ENCODE measurements at places on chromosomes 13 and 19.

DNA sequence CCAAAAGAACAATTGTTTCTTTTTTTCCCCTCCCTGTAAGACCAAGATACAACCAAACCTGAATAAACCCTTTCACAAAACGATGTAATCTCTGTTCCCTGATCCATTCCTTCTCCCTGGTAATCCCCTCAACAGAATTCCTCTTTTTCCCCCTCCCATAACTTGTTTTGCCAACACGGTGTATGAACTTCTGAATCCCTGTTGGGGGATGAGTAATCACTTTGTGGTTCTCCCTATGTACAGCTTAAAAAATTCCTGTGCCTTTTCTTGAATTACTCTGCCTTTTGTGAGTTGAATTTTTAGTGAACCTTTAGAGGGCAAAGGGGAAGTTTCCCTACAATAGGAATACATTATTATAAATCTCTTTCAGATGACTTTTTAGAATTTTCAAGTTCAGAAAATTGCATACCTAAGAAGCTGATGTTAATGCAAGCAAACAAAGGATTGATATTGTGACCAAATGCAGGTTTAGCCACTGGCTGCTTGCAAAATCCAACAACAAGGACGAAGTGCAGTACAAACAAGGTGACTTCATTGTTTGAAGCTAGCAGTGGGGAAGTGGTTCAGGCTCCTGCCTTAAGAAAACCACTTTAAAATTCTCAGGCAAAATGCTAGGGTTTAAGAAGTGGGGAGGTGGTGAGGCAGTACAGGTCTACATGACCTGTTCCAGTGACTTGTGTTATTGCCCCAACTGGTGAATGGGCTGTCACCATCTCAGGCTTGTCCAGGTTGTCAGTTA, 15.0 kb upstream of the EPSTI1 start:
- DNase-seq = peak; percentile 28

DNA sequence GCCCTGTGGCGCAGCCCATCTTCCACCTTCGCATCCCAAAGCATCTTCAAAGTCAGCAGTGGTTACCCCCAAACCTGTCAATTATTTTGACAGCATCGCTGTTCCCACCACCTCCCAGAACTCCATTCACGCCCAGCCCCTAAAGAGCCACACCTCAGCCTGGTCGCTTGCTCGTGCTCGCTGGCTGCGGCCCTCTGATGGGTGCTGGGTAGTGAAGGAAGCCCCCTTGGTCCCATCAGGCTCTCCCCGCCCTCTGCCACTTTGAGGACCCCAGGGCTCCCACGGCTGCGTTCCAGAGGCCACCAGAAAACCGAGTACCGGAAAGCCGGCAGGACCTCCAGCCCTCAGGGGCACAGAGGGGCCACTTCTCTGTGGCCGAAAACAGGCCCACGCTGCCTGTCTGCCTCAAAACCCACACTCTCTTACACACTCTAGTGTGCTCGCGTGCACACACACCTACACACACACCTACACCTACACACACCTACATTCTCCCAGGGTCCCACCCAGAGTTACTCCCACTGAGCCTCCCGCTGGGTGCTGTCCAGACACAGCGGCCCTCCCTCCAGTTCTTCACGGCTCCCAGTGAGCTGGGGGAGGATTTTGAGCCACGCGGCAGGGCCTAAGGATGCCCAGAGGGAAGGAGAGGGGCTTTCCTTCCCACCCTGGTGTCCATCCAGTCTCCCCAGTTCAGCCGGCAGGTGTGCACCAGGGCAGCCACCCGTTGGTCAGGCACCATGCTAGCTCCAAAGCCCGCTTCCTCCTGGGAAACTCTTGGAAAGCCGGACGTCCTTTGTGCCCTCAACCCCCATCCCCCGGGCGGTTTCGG, 1.9 kb downstream of the VSTM2B start:
- no peak for DNase-seq

DNA sequence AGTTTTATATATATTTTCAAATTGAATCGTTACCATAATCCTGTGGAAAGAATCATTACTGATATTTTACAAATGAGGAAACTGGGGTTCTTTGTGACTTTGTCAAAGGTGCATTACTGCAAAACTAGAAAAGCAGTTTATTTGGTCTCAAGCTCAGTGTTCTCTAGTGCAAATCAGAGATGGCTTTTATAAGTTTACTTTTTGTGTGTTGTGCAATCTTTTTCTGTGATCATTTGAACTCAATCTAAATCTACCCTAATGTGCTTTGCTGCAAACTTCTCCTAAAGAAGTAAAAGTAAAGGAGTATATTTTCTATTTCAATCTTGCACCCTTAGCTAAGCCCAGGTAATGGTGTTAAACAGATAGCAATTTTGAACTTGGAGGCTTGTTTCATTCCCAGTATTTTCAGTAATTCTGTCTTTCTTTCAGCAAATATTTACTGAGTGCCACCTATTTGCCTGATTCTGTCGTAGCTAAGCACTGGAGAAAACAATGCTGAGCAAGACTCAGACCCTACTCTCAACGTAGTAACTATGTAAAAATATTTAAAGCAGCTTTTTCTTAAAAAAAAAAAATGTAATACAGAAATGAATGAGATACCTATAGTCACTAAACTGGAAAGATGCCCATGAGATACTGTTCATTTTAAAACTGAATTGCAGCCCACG, 124.0 kb downstream of the TDRD3 start:
- DNase-seq = no peak

- DNase-seq = no peak
Observed at GRCh38 chr13:23271331-23271730, 90.6 kb downstream of the SGCG start.

DNA sequence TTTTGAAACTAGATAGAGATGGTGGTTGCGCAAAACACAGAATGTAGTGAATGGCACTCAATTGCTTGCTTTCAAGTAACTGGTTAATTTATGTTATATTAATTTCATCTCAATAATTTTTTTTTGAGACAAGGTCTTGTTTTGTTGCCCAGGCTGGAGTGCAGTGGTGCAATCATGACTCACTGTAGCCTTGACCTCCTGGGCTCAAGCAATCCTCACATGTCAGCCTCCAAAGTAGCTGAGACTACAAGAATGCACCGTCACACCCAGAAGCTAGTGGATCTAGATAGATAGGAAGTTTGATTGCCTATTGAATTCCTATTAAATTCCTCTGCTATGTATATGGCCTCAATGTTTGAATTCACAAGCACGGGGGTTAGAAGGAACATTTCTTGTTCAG, 26.4 kb upstream of the ADGRE2 start:
- DNase-seq = no peak

- DNase-seq = peak; percentile 72
Observed at GRCh38 chr19:46542428-46543230, 47.0 kb upstream of the PNMA8B start.

DNA sequence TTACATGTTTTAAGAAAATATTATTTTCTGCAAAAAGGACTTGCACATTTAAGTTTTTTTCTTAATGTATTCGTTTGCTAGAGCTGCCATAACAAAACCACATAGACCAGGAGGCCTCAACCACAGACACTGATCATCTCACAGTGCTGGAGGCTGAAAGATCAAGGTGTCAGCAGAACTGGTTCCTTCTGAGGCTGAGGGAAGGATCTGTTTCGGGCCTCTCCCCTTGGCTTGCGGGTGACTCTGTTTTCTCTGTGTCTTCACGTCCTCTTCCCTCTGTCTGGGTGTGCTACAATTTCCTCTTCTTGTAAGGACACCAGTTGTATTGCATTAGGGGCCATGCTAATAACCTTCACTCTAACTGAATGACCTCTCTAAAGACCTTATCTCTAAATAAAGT, 364.2 kb downstream of the IRS2 start:
- DNase-seq = no peak

DNA sequence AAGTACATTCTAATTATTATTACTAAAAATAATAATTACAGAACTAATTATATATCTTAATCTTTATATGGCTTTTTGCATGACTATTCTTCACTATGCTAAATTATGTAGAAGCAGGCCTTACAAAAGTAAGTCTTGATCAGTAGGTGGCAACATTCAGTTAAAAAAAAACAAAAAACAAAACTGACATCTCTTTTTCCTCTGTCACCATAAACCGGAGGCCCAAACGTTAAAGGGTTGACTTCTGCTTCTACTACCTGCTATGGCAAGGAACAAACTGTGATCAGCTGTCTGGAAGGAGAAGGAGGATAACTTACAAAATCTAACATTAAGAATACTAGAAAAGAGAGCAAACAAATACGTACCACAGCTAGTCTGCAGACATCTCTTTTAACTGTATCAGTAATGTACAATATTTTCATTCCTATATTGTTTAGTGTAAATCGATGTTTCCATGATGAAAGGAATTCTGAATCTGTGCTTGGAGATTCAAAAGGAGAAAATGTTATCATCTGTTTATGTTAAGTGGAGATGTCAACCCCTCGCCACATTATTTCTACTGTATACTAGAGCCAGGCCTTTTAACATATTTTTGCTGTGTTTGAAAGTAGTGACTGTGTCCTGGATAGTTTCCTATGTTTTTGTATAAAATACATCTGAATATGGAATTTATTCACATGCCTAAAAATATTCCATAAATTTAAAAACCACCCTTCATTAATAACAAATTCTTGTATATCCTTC, 1525.4 kb downstream of the SLITRK1 start:
- DNase-seq = no peak

DNA sequence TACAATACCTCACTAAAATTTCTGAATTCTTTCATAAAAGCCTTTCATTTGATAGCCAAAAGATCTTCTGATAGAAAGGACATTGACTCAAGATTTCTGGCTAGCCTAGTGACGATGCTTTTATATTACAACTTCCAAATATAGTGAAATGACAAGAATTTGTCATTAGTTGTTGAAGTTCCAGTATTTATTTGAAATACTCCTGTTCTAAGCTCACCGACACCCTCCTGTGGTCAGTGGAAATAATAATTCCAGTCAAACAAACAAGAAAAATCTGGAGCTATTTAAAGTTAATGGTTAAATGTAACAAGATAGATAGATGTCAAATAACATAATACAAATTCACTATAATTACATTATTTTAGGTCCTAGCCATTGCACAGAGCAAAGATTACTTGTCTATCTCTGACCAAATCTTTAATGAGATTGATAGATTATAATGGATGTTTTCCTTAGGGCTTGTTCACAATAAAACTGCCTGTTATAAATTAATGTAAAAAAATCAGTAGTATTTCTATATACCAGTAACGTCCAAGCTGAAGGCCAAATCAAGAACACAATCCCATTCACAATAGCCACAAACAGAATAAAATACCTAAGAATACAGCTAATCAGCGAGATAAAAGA, 195.5 kb downstream of the RGCC start:
- DNase-seq = no peak

GRCh38 chr13:44468874-44469273, 95.2 kb downstream of the SERP2 start:
- no peak for DNase-seq

DNA sequence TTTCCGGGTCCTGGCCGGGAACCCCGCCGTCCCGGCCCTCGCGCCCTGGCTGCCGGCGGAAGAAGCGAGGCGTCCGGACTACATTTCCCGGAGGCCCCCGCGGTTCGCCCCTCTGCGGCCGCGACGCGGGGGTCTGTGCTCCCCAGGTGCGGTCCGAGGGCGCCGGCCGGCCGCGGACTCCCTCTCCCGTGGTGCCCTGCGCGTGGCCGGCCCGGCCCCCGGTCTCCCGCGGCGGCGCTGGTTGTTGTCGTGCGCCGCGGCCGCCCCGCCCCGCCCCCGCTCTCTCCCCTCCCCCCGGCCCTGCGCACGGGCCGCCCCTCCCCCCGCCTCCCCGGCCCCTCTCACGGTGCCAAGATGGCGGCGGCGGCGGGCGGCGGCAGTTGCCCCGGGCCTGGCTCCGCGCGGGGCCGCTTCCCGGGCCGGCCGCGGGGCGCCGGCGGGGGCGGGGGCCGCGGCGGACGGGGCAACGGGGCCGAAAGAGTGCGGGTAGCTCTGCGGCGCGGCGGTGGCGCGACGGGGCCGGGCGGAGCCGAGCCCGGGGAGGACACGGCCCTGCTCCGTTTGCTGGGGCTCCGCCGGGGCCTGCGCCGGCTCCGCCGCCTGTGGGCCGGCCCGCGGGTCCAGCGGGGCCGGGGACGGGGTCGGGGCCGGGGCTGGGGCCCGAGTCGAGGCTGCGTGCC, at the start of gene KMT2B:
Gene KMT2B (plus strand): TSS at position 339 of the 680 bp plus-strand sequence. CDS start 16 bp downstream, at position 355.
- DNase-seq = peak; percentile 98

GRCh38 chr13:29361716-29362115, 233.8 kb downstream of the SLC7A1 start:
- DNase-seq = no peak

GRCh38 chr19:14502334-14503092, 6.6 kb upstream of the GIPC1 start:
- DNase-seq = no peak

DNA sequence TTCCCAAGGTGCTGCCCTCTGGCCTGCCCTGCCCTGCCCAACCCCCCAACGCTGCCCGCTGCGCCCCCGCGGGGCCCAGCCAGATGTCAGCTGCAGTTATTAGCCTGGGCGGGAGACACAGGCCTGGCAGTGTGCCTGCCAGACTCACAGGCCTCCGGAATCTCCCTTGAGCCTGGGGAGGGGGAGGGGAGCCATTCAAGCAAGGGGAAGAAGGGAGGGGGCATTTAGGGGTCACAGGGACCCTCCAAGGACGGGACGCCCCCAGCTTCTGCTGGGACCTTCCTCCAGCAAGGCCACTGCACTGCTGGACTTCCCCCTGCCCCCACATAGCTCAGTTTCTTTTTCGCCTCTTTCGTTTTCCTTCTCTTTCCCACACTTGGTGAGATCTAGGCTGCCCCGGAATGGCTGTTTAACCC, 2.6 kb upstream of the JUNB start:
- no peak for DNase-seq

DNA sequence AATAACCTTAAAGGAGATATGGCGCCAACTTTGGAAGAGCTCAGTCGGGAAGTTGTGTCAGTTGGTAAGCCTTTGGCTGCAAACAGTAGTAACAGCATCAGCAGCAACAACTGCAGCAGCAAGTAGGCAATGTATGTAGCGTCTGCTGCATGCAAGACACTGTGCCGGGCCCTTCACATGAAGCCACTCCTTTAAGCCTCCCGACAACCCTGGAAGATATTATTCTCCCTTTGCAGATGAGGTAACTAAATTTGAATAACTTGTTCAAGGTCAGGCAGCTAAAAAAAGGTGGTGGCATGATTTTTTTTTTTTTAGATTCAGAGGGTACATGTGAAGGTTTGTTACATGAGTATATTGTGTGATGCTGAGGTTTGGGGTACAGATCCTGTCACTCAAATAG, 19.7 kb downstream of the SIPA1L3 start:
- DNase-seq = no peak

- no peak for DNase-seq
Observed at GRCh38 chr19:28532765-28533341, 680.1 kb downstream of the UQCRFS1 start.

DNA sequence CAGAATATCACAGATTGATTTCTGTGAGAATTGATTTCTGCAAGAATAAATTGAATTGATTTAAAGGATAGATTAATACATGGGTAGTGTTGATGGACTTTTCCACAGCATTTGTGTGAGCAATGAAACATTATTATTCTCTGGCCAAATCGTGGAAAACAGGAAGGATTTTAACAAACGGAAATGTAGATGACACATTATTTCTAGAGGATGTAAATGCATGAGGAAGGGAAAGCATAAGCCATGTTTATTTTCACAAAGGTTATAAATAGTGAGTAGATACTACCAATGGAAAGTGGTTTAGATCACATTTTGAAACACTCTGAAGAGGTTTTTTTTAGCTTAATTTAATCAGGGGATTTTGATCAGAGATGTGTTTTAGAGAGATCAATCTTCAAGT, 1534.6 kb upstream of the MIR17HG start:
- no peak for DNase-seq

- DNase-seq = no peak
Observed at GRCh38 chr19:48867123-48867745, 1.2 kb downstream of the PLEKHA4 start.
